ENCODE measurements at places on chromosomes 16 and 17.

- no peak for DNase-seq
These were observed 82.4 kb upstream of the KIFC3 start for GRCh38 chr16:57884655-57885133.

DNA sequence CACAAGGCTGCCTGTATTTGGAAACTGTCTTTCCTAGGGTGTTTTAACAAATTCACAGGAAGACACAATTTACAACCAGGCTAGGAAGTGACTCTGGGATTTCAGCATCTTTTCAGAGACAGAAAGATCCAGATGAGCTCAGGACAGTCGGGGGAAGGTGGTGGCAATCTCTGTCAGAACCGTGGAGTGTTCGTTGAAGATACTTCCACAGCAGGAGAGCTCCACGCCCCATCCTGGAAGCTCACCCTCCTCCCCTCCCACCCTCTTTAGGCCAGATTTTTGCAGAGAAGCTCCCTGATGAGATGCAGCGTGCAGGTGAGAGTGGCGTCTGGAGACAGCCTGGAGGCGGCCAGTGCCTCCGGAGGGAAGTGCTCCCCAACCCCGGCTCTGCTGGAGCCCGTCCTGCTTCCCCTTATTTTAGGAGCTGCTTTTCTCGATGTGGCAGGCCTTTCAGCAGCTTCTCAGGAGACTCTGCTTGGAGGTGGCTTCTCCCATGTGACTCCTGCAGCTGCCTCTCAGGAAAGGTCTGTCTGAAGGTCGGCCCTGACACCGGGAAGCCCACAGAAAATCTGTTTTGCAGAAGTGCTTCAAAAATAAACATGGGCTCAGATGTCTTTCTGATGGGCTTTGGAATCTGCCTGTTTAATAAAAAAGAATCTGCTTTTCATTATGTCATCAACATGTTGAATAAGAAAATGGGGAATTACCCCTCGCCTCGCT, 186.4 kb upstream of the CHMP6 start:
- no peak for DNase-seq

GRCh38 chr17:62791235-62791734, 16.8 kb downstream of the MARCHF10 start:
- no peak for DNase-seq

DNA sequence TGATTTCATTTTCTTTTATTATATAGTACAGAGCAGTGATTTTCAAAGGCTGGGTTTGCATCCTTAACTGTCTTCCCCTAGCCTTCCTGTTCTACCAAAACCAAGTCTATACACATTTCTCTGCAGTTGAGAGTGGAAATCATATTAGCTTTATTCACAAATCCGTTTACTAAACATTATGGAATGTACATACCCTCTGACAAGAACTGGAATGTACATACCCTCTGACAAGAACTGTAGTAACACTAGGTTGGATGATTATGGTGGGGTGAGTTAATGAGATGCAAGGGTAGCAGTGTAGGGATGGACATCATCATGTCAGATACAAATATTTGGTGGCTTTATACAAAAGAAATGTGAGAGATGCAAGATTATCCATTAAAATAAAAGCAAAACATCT, 154.8 kb downstream of the CYB561 start:
- DNase-seq: no peak

DNA sequence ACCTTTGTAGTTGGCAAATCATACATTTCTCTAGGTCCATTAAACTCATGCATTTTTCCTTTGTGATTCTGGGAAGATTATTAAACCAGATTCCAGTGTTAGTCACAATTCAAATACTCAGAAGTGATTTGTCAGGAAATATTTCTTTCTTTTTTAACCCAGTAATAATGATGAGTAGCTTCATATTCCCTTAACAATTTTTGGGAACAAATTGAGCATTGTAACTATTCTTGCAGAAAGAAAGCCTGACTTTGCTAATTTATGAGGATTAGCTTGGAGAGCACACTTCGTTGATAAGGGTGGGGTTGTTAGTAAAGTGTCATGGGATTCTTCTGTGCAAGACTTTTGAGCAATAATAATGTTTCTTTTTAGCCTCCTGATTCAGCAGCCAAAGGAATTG, 18.7 kb upstream of the KRT24 start:
- DNase-seq: no peak

DNA sequence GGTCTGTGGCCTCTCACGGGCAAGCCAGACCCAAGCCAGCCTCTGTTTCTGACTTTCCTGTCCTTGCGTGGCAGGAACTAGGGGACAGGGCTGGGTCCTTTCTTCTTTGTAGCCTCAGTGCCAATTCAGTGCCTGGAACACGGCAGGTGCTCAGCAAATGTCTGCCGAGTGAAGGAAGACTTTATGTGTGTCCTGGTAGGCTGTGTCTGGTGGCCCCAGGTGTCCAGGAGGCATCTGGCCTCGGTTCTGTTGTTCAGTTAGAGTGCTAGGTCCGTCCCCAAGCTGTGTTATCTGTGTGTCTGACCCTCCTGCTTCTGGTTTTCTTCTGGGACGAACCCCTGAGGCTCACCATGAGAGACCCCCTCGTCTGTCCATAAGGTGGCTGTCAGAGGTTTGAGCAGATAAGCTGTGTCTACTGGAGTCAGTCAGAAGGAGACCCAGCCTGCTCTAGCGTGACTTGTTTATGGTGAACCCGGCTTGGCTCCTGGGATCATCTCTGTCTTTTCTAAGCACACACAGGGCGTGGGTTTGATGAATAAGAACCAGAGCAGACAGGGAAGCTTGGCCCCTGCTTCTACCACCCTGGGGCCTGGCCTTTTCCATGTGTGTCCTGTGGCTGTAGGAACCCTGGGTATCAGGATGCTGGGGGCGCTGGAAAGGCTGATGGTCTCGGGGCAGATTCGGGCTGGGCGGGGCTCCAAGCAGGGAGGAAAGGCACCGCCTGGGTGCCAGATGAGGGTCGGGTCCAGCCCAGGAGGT, 39.3 kb downstream of the ENGASE start:
- DNase-seq: no peak

DNA sequence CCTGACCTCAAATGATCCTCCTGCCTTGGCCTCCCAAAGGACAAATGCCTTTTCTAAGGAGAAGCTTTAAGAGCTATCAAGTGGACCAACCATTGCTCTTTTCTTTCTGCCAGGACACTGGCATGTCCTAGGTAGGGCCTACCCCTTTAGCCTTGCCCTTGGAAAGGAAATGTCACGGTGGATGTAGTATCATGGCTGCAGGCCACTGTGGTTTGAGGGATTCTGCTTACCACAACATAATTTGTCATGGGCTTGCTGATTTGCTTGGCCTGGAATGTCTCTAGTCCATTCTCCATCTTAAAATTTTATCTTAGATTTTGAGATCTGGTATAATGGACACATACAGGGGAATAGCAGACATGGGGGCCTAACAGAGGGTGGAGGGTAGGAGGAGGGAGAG, 6.0 kb downstream of the KRT20 start:
- no peak for DNase-seq

- peak; percentile 56 for DNase-seq
These were observed 163.4 kb upstream of the CIBAR2 start for GRCh38 chr16:85275533-85276249.

GRCh38 chr17:39867084-39867879, 720 bp upstream of the ZPBP2 start:
- DNase-seq: peak; percentile 81

- DNase-seq: no peak
These were observed 22.1 kb upstream of the FASN start for GRCh38 chr17:82120148-82120547.

DNA sequence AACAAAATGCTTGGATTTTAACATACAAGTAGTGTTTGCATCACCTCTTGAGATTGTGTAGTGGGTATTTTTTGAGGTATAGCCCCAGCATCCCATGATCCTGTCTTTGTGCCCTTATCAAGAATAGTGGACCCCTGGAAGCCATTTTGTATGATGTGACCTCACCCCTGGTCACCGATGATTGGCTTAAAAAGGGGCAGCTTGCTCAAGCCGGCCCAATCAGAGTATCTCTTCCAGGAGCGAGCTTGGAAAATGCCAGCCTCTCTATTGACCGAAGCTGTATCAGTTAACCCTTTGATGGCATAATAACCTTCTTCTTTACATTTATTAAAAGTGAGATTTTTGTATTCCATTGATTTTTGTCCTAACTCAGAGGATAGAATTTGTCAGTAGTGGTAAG, 55.5 kb upstream of the FAM20A start:
- DNase-seq: no peak

- no peak for DNase-seq
These were observed 7.0 kb downstream of the PDILT start for GRCh38 chr16:20397468-20398074.

DNA sequence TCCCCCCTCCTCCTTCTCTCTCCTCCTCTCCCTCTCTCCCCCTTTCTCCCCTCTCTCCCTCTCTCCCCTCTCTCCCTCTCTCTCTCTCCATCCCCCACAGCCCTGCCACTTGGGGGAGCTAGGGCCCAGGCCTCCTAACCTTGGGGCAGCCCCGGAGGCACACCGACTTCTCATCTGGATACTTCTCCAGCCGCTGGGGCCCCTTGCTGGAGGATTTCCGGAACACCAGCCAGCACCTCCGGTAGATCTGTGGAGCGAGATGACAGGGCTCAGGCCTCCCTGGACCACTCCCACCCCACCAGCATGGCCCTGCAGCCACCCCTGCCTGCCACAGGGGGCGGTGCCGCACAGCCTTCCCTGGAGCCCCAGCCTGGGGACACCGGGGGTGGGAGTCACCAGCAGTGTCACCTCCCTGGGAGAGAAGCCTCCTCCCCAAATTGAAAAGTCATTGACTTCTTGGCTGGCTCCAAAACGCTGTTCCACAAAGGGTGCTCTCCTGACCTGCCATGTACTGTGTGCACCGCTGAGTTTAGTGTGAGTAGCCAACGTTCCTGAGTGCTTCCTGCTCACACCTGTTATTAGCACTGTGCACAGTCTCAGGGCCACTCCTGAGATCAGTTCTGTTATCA, 10.5 kb downstream of the DOK4 start:
- peak; percentile 69 for DNase-seq

GRCh38 chr17:83029571-83029970, 49.8 kb upstream of the METRNL start:
- DNase-seq: no peak

GRCh38 chr16:51245658-51245995, 94.6 kb upstream of the SALL1 start:
- DNase-seq: no peak

GRCh38 chr16:23683487-23683886, 4.8 kb downstream of the PLK1 start:
- DNase-seq: no peak

- no peak for DNase-seq
These were observed 21.3 kb downstream of the B9D1 start for GRCh38 chr17:19341211-19341631.

DNA sequence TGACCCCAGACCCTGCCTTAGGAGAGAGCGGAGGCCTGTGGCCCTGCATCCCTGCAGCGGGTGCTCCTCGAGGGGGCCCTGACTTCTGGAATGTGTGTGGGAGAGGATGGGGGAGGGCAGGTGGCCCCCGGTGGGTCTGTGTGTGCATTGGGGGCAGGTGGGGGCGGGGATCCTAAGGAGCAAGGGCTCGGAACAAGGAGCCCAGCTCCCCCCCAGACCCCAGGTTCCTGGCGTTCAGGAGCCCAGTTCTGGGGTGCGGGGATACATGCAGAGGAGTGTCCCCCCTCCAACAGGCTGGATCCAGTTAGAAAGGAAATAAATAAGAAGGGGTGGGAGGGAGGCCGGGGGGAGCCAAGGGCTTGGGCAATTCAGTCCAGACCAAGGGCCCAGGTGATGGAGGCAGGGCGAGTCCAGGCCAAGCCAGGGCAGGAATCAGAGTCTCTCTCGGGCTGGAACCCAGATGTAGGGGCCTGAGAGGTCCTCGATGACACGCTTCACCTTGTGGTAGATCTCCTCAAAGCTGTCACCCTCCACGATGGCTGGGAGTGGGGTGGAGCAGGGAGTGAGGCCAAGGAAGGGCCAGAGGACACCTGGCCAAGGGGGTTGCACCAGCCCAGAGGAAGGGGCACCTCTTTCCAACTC, 11.2 kb upstream of the ASGR1 start:
- DNase-seq: no peak

DNA sequence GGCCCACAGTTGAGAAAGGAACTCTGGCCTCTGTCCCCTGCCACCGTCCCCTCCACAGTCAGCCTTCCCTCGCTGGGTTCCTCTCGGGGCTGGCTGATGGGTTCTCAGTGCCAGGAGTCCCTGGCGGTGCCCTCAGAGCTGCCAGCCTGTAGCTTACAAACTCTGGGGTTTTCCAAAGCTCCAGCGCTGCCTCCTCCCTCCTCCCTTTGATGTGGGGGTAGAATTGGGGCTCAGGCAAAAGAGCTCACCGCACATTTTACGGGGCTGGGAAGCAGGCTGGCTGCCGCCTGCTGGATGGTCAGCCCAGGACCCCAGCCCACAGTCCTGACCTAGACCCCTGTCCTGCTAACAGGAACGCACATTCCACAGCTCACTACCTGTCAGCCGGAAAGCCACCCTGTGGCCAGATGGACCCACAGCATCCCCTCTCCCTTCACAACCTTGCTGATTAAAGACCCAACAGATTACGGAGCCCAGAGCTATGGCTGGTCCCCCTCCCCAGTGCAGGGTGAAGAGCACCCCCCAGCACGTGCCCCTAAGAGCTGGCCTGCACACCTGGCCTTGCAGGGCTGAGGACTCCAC, 6.0 kb downstream of the VASN start:
- no peak for DNase-seq

- no peak for DNase-seq
These were observed 18.5 kb downstream of the FCSK start for GRCh38 chr16:70472786-70473433.

DNA sequence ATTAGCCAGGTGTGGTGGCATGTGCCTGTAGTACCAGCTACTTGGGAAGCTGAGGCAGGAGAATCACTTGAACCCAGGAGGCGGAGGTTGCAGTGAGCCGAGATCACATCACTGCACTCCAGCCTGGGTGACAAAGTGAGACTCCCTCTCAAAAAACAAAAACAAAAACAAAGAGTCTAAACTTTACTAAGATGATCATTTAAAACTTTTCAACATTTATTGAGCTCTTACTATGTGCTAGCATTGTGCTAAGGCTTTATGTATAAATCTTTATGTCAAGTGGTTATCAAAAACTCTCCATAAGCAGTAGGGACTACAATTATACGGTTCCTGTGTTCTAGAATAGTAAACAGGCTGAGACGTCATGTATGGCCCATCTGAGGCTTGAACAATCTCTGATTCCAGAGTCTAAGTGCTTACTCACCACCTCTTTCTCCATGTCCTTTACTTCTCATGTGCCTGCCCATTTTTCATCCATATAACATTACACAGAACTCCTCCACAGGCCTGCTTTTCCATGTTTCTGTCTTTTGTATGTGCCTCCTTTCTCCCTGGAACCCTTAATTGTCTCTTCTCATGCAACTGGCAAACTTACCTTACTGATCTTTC, 66.7 kb downstream of the NUP88 start:
- no peak for DNase-seq

GRCh38 chr16:78444-79150, 572 bp downstream of the MPG start:
- no peak for DNase-seq

DNA sequence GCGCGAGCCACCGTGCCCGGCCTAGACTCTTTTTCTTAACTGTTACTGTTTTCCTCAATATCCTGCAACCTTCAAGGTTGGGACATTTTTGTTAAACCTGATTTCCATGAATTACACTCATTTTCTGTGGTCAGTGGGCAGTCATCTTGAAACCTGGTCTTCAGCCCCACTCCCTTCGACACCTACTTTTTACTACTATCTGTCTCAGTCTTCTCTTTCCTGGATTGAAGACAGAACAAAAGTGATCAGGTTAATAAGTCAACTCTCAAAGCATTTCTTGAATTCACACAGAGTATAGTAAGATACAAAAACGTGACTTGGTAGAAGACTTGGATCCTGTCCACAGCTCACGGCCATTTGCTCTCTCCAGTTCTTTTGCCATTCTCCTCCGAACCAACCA, 6.1 kb downstream of the MINK1 start:
- DNase-seq: no peak

- no peak for DNase-seq
These were observed 434.6 kb upstream of the MAF start for GRCh38 chr16:80034948-80035663.

All from activated naive CD4-positive, alpha-beta T cell treated with Interleukin-2 at 50 U/mL for 16 hours (primary cell).